NCI-H2107 (cell line): ENCODE measurements at places on chromosomes 5 and 9.

DNA sequence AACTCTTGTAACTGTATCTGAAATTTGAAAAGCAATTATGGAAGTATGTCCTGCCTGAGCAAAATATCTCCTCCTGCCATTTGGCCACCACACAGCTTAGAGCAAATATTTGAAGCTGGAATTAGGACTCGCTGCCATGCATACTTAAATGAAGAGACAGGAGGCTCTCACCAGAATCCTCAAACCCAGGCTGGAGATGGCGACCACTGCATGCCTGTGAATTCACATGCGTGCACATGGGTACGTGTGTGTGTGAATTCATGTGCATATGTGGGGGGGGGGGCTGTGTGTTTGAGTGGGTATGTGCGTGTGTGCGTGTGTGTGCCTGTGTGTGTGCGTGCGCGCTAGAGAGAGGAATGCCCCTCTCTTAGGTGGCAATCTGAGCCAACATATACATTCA, 84.1 kb upstream of the IRX1 start:
- no peak for DNase-seq

DNA sequence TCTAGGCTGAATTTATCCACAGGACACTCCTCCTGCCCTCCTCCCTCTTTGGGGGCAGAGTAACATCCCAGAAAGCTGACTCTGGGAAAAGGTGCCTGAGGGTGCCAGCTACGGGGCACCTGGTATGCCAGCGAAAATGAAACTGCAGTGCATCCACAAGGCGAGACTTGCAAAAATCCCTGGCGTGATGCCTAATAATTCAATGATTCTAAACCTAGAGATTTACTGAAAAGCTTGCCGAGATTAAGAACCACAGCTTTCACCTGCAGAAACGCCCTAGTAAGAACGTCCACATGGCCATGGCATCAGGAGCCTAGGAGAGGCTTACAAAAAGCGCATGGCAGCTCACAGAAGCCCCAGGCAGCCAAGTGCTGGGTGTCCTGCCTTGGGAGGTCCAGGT, 20.9 kb downstream of the CCNJL start:
- no peak for DNase-seq

DNA sequence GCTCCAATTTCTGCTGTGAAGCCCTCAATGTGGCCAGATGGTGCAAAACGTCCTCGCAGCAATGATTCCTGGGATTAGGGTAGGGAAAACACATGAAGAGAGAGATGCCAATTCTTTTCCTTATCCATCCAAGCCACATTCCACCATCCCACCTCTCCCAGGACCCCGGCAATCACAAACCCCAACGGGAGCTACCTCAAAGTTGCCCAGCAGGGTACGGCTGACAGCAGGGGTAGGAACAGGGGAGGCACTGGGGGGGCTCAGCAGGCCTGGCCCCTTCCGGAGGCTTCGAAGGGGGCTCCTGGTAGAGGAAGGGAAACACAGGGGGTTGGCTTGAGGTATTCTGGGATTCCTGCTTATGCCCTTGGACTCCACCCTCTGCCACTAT, 3.4 kb upstream of the STOML2 start:
- DNase-seq, result no peak

DNA sequence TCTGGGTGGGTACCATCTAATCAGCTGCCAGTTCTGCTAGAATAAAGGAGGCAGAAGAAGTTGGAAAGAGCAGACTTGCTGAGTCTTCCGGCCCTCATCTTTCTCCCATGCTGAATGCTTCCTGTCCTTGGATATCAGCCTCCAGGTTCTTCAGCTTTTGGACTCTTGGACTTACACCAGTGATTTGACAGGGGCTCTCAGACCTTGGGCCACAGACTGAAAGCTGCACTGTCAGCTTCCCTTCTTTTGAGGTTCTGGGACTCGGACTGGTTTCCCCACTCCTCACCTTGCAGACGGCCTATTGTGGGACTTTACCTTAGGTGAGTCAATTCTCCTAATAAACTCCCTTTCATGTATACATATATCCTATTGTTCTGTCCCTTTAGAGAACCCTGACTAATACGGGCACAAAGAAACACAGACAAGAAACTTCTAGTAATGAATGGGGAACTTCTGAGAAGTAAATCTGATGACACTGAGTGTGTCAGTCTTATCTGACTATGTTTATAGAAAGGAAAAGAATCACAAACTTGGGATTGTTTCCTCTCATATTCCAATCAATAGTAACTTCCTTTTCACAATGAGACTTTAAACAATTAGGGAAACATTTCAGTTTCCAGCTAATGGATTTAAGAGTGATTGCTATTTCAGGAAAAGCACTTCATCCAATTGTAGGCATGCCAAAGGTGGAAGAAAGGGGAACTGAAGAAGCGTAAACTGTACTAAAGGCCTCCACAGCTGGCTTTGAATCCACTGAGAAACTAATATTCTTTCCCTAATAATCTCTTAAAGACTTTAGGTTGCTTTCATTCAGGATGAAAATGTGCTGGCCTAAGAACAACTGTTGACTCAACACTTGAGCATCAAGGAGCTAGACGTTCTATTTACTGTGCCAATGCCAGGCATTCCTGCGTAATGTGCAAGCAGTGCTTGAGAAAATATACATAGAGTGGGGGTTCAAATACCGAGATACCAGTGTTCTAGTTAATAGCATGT, 127.9 kb upstream of the PTGER4 start:
- no peak for DNase-seq

DNA sequence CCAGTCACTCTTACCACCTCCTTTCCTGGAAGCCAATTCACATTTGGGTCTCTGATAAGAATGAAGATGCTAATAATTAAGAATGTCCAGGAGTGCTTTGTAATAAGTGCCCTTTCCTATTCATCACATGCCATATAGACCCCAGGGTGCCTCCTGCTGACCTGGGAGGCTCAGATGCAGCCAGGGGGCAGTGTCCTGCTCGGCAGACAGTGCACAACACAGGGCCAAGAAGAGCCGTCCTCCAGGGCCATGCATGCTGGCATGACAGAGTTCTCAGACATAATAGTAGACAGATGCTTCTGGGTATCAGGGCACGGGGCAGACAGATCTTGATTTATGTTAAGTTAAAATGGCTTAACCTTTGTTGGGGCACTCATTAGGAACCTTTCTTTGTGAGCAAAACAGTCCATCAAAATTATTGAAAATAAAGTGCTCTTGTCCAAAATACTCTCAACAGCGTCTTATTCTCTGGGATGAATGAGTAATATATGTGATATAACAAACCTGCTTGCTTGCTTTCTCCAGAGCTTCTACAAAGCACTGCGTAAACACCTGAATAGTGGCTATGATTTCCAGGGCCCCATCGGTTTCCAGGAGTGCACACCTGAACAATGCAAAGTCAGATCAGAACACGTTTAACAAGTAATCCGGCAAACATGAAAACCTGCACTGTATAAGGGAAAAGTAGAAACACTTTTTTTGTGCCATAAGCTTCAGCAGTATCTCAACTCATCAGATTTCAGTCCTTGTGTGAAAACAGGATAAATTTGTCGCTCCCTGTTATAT, 192.7 kb downstream of the FANCC start:
- DNase-seq, result no peak

- no peak for DNase-seq
Measured at GRCh38 chr9:88084357-88085183, 53.7 kb downstream of the SPATA31C2 start.

GRCh38 chr5:95995962-95996489, 34.4 kb upstream of the ELL2 start:
- no peak for DNase-seq

GRCh38 chr5:150246835-150247234, 42.7 kb downstream of the CAMK2A start:
- DNase-seq, result no peak

DNA sequence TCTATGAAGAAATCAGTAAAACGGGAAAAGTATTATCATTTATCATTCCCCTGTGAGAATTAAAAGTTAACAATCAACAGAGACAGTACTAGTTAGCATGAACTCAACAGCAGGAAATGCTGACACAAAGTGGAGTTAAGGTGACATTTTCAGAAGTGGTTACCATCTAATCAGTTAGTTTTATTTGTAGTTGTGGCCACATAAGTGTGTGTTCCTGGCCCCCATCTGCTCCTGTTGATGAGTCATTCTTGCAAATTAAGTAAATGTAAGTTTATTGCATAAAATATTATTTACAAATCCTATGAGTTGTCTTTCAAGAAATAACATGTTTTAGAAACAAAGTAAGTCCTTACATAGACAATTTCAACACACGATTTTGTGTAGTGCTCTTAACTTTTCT, 8.9 kb upstream of the BNC2 start:
- DNase-seq, result no peak

DNA sequence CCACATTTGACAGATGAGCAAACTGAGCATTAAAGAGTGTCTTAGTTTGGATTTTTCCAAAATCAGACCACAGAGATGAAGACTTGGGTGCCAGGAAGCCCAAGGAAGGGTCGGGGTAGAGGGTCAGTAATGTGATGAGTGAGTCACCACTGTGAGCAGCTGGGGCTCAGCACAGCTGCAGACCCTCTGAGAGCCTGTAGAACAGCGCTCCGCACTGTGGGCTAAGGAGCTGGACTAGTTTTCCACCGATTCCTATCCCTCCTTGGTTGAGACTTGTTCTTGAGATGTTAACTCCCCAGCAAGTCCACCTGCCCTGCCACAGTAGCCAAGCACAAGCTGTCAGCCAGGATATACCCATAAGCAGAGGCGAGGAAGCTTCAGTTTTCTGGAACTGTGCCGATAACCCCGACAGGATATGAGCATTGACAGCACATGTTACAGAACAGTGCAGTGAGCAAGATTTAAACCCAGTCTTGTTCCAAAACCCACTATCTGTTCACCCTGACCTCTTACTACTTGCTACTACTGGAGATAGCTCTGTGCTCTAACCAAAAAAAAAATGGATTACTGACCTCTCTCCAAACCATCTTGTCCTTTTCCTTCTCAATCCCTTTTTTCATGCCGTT, 31.8 kb downstream of the EGFLAM start:
- DNase-seq, result no peak

DNA sequence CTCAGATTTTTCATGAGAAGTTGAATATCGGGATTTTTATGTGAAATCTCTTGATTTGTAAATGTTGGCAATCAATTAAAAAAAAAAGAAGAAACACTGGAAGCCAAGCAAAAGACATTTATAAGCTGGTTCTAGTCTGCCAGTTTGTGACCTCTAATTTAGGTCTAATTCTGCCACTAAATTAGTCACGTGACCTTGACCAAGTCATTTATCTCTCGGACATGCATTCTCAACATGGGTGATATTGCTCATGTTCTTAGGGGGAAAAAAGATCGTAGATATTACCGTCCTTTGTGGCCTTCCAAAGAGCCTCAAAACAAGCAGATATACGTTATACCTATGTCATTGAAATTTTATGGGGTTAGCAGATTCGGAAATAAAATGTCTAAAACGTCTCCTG, 52.9 kb upstream of the PTPDC1 start:
- no peak for DNase-seq

DNA sequence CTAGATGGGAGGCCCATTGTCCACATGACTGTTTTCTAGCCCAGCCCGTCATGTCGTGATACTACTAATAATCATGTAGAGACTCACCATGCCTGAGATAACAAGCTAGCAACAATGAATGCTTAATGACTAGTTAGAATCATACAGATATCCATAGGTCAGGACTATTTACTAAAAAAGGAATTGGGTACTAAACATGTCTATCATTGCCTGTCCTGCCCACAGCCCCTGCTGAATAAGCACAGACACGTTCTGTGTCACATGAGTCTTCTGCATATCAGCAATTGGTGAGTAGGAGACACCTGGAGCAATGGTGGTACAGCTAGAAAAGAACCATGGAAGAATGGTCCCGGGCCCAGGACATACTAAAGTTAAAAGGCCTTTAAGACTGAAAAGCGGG, 18.0 kb downstream of the FRRS1L start:
- no peak for DNase-seq

- DNase-seq, result no peak
Measured at GRCh38 chr9:26561928-26562327, 330.7 kb downstream of the CAAP1 start.

DNA sequence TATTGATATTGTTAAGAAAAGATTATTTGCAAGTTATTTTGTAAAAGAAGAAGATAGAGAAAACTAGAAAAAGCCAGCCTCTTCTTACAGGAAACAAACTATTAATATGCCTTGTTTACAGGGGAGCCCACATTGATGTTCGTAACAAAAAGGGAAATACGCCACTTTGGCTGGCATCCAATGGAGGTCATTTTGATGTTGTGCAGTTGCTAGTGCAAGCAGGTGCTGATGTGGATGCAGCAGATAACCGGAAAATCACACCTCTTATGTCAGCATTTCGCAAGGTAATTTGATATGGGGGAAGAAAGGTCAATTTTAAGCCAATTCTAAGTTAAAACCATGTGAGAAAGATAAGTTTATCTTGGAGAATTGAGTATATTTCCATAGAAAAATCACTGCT, 37.6 kb upstream of the EIF4EBP3 start:
- no peak for DNase-seq

DNA sequence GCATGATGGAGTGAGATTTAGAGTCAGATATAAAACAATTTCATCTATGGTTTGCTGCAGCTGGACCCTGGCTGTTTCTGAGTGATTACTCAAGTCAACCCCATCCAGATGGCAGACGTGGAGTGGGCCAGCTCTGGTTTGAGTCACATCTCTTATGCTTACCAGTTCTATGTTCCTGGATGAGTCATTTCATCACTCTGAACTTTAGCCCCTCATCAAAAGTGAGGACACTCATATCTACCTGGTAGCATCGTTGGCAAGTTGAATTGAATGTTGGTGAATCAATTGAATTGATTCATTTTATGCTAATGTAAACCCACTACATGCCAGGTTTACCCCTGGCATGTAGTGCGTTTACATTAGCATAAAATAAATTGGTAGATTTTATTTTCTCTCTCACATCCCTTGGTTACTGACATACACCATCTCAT, 176.4 kb downstream of the FGF18 start:
- no peak for DNase-seq

- DNase-seq, result no peak
Measured at GRCh38 chr9:109475526-109475925, 22.6 kb downstream of the PTPN3 start.

GRCh38 chr9:105385381-105385985, 62.4 kb upstream of the FSD1L start:
- DNase-seq, result no peak

GRCh38 chr9:6711403-6711802, 46.4 kb upstream of the KDM4C start:
- no peak for DNase-seq

DNA sequence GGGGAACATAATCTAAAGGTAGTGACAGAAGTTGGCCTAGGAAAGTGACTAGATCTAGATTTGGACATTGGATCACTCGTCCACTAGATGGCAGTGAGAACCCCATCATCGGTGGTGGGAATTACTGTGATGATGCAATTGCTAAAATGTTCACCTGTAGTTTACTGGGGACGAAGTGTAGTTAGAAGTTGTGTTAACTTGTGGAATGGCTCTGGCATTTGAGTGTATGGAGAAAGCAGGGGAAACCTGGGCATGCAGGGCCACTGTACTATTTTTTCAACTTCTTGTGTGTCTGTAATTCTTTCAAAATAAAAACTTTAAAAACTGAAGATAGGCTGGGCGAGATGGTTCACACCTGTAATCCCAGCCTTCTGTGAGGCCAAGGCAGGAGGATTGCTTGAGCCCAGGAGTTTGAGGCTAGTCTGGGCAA, 75.5 kb downstream of the PHAX start:
- DNase-seq, result peak; percentile 11

GRCh38 chr9:2771661-2772060, 54.4 kb downstream of the KCNV2 start:
- DNase-seq, result no peak

- no peak for DNase-seq
Measured at GRCh38 chr5:156695774-156696173, 154.3 kb upstream of the PPP1R2B start.
